ENCODE measurements at places on chromosomes 1 and 21.

GRCh38 chr1:238675221-238675620 lies 711.1 kb upstream of the CHRM3 start:
- DNase-seq: no peak

DNA sequence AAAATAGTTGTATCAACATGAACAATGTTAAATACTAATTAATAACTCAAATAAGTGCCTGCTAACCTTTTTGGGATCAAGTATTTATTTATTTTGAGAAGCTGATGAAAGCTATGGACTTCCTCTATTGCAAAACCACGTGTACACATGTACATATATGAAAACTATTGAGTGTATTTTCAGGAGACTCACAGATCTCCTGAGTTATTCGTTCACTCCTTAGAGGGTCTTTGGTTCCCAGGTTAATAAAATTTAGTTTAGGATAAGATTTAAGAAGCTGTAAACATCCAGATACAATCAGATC lies 130.5 kb downstream of the DISC1 start:
- no peak for DNase-seq

GRCh38 chr1:66336641-66336990 lies 197.3 kb upstream of the SGIP1 start:
- no peak for DNase-seq

GRCh38 chr1:157969697-157970485 lies 23.6 kb upstream of the KIRREL1 start:
- no peak for DNase-seq

DNA sequence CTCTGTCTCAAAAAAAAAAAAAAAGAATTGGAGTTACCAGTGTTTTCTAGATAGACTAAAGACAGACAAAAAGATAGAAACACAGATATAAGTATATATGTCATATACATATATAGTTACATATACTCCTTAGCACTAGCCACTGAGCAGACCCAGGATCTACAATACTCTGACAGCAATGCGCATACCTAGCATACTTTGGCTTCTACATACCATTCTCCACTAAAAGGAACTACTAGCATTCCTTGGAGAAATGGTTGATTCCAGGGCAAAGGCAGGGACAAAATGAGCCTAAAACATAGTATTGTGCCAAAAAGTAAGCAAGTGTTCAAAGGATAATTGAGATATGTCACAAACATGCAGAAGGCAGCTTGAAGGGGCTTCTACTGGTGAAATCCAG lies 22.7 kb downstream of the SYNJ1 start:
- no peak for DNase-seq

- DNase-seq: no peak
Measured at GRCh38 chr1:2322065-2322571, 69.2 kb downstream of the MORN1 start.

DNA sequence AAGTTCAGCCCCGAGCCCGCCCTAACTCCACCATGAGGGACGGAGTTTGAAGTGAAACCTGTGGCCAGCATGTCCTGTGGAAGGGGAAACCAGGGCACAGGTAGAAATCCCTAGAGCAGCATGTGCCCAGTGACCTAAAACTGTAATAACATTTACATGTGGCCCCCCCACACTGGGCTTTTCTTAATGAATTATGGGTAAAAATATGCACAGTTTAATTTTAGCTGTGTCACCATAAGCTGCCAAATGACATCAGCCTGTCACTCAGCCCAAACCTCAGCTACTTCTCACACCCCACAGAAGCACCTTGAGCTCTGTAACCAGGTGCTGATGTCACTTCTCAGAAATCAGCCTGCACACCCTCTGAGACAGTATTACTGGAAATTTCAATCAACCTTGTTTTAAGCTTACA lies 50.0 kb upstream of the SLC19A1 start:
- no peak for DNase-seq

DNA sequence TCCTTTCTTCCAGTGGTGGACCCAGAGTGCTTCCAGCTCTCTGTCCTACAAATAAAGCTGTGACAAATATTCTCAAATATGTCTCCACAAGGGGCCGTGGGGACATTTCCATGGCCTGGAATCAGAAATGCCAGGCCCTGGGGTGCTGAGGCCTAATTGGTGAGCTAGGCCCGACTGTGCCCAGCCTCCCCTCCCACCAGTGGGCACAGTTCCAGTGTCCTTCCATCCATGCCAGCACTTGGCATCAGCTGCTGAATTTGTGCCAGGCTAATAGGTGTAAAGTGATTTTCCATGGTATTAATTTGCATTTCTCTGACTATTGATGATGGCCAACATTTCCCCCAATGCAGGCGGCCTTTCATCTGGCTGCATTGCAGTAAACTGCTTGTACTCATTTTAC lies 48.5 kb upstream of the B3GALT5 start:
- no peak for DNase-seq

GRCh38 chr1:107842241-107842640 lies 122.7 kb downstream of the VAV3 start:
- DNase-seq: no peak

- DNase-seq: no peak
Measured at GRCh38 chr1:215056584-215056983, 26.0 kb upstream of the KCNK2 start.

DNA sequence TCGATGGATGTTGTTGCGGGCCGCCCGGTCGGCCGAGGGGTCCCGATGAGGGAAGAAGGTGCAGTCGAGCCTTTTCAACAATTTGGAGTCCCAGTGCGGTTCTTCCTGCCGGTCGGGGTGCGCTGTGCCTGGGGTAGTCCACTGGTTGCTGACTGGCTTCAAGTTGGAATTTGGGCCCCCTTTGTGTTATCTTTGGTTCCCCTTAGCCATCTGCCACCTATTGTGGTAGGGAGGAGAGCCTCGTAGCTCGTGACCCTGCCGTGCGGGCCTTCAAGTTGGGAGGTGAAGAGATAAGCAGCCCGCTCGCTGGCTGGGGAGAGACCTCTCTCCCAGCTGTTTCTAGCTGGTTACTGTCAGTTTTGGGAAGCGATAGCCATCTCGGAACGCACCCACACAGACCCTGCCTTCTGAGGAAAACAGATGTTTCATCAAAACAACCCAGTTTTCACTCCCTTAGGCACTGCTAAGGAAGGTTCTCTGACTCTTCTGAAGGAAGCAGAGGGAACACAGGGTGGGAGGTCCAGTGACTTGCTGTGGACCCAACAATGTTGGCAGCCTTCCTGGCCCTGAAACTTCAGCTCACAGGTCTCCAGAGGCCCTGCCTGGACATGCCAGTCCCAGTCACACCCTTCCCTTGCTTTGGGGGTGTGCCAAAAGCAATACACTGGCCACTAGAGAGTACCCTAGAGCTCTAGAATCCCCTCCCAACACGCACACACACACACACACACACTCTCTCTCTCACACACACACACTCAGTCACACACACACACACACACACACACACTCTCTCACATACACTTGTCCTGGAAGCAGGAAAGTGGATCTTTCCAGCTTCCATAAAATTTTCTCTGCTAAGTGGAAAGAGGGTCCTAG lies 1.0 kb downstream of the BTG2 start:
- no peak for DNase-seq

DNA sequence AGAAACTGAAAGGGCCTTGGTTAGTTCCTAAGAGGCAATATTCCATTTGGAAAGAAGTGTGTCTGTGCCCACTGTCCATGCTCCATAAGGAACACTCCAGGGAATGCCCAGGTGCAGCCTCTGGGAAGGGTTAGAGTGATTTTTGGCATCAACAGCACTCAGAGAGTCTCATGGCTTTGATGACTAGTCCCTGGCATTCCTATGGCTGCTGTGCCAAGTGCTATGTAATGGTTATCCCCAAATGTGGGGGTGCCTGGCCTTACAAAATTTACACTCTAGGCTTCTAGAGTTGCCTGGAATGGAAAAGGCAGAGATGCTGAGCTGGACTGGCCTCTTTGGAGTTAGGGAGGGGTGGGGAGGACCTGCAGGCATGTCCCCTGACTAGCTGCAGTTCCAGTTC lies 75.0 kb upstream of the BCAR3 start:
- no peak for DNase-seq

DNA sequence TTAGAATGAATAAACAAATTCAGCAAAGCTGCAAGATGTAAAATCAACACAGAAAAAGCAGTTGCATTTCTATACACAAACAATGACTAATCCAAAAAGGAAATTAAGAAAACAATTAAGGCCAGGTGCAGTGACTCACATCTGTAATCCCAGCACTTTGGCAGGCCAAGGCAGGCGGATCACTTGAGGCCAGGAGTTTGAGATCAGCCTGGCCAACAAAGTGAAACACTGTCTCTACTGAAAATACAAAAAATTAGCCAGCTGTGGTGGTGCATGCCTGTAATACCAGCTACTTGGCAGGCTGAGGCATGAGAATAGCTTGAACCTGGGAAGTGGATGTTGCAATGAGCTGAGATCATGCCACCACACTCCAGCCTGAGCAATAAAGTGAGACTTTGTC lies 22.3 kb downstream of the THEM4 start:
- DNase-seq: no peak

Data from NCI-H1417 treated with DMSO at 0.1 percent for 48 hours (cell line).